LHCN-M2 (cell line): ENCODE measurements at places on chromosomes 12 and 14. TPM values are rescaled to one million over a fixed set of nuclear protein-coding genes. Genes with fewer than 3 reads are reported as not detected.

BATF gene
- not detected in 2 replicates for total RNA-seq

MMP19 gene
- total RNA-seq, result 24.1 and 24.9 TPM in 2 replicates

LRIG3 gene
- 8.8 and 11.5 TPM in 2 replicates for total RNA-seq

FAM177A1 gene
- 58.6 and 61.2 TPM in 2 replicates for total RNA-seq

DDX24 gene
- 155 and 171 TPM in 2 replicates for total RNA-seq

CDCA3 gene
- 101 and 120 TPM in 2 replicates for total RNA-seq

RBP5 gene
- total RNA-seq, result not detected in 2 replicates

NKX2-1 gene
- total RNA-seq, result not detected in 2 replicates

SSTR1 gene
- 6.9 and 7.7 TPM in 2 replicates for total RNA-seq

MYO1A gene
- total RNA-seq, result 0.06 TPM in 1 of 2 replicates, not detected in the other

TPH2 gene
- total RNA-seq, result not detected in 2 replicates

ACRBP gene
- total RNA-seq, result 0.32 TPM in 1 of 2 replicates, not detected in the other

KRT7 gene
- total RNA-seq, result 0.40 and 2.2 TPM in 2 replicates

FOXN4 gene
- not detected in 2 replicates for total RNA-seq

PITPNM2 gene
- total RNA-seq, result 2.7 and 4.4 TPM in 2 replicates

FAM90A1 gene
- not detected in 2 replicates for total RNA-seq

AMN gene
- total RNA-seq, result not detected in 2 replicates

FITM1 gene
- total RNA-seq, result 8.0 and 12.9 TPM in 2 replicates

SPIC gene
- not detected in 2 replicates for total RNA-seq
